ENCODE measurements at places on chromosomes 16 and 17.
A peak's percentile ranks its signal among the peaks of the same experiment; 100 is the strongest.

DNA sequence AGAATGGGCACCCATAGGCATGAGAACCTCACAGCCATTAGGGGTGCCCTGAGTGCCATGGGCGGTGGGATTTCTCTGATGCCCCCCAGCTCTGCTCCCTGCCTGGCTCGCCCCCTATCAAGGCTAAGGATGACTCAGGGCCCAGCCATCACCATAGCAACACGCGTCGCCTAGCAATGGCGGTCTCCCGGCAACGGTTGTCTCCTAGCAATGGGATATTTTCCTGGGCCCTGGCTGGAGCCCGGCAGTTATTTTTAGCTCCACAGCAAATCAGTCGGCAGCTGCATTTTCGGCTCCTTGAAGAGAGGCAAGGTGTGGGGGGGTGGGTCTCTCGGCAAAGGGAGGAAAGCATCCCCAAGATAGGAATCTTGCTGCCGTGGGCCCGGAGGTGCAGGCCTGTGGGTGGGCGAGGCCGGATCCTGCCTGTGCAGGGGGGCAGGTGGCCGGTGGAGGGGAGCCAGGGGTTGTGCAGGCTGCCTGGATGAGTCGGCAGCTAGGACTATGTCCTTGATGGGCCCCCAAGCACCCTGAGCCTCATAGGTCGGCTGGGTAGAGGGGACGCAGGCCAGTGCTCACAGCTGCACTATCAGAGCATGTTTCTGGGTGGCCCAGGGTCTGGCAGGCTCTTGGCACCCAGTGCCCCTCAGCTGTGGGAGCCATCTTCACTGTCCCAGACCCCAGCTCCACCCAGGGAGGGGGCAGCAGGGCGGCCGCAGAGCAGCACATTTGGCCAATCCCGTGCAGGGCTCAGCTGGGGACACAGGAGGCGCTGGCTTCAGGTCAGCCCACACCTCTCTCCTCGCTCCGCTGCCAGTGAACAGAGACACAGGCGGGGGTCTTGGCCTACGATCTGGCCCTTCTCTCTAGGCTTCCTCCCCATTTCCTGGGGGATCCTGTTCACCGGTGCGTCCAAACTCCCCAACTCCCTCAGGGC lies 4.2 kb upstream of the FBXL16 start:
- DNase-seq, result peak; percentile 92

DNA sequence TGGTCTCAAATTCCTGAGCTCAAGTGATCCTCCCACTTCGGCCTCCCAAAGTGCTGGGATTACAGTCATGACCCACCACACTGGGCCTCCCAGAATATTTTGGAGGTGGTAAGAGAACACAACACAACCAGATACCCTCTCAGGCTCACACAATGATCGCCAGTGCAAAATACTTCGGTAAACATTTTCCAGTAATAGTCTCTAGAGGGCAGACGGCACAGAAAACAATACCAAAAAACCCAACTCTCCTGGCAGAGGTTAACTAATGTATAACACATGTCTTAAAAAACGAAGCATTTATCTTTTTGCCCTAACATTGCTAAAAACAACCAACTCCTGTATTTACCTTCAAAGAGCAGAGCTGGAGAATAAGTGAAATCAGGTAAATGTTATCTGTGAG lies 10.5 kb downstream of the NUFIP2 start:
- DNase-seq, result no peak

DNA sequence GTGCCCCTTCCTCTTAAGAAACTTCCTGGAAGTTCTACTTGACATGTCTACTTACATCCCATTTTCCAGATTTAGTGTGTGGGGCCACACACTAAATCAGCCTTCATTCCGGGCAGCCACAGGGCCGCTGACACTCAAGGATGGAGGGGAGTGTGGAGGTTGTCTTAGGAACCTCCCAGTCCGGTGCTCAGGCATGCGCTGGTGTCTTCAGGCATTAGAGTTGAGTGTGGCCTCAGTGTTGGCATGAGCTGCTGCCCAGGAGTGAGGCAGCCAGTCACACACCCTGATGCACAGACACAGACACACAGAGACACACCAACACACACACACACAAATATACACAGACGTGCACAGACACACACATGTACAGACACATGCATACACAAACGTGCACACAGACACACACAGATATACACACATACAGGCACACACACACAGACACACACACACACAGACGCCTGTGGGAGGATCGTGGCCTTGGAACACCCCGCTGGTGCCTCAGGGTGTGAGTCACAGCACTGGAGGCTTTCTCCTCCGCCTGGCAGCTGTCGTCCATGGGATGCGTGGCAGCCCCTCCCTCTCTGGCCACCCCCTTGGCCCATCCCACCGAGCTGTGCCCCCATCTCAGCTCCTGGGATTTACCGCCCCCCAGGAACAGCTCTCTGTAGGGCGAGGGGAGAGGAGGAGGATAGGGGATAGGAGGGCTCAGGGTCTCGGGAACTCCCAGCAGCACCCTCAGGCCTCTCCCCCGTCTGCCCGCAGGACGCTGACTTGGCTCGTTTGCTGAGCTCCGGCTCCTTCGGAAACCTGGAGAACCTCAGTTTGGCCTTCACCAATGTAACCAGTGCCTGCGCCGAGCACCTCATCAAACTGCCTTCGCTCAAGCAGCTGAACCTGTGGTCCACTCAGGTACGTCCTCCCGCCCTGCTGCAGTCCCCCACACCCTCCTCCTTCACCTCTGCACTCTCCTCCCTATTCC lies 75.6 kb upstream of the PLCG2 start:
- DNase-seq, result peak; percentile 91

DNA sequence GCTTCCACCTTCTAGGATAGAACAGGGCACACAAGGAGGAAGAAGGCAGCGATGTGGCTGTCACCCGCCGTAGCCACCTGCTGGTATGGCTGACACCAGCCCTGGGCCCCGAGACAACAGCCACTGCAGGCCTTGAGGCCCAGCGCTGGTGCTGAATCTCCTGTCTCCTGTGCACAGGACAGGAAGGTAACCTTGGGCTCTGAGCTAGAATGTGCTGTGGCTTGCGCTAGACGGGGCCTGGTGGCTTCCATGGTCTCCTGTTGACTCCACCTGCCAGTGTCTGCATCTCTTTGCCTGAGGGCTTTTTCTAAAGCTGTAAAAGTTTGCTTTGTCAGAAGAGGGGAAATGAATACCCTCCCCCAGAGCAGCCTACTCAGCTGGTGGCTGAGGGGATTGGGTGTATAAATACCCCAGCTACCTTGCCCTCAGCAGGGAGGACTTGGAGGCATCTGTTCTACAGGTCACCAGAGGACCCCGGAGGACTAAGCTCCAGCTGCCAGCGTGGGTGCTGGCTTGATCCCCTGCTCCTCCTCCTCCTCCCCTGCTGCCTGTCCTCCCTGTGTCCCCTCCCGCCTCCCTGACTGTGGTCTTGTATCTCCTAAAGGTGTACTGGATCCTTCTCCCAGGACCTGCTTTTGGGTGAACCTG lies 76.1 kb upstream of the SDK2 start:
- DNase-seq, result no peak

DNA sequence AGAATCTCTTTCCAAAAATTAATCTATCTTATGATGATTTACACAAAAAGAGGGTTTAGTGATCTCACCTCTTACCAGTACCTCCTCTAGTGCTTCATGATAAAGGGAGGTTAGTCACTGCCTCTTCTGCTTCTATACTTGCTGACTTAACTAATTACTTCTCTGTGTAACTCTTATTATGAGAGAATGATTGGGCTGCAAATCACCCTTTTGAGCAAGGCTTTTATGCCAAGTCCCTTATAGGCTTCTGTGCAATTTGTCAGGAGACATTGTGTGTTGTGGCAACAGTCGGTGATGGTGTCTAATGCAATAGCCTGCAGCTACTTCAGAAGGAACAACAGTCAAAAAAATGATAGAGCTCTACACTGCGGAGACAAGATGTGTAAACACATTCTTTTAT lies 1568.1 kb upstream of the GOT2 start:
- no peak for DNase-seq

GRCh38 chr17:7837408-7838088 lies 3.5 kb downstream of the KDM6B start:
- DNase-seq, result no peak

DNA sequence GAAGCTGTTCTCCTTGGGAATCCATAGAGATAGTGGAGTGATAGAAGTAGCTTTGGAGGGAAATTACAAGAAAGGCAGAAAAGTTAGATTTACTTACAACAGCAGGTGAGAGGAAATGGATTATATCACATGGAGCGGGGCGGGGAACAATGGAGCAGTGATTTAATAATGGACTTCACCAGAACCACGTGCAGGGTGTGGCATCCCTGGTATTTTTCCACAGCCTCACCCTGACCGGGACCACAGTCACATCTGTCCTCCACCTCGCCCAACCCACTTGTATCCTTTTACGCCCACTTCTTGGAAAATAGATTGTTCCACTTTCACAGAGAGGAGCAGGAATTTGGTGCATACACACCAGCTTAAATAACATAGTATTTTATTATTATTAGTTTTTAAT lies 15.9 kb upstream of the CYB5B start:
- DNase-seq, result no peak

- no peak for DNase-seq
Observed at GRCh38 chr17:55432358-55433028, 10.9 kb upstream of the MMD start.

- peak; percentile 51 for DNase-seq
Observed at GRCh38 chr16:73163238-73163815, 115.4 kb upstream of the ZFHX3 start.

DNA sequence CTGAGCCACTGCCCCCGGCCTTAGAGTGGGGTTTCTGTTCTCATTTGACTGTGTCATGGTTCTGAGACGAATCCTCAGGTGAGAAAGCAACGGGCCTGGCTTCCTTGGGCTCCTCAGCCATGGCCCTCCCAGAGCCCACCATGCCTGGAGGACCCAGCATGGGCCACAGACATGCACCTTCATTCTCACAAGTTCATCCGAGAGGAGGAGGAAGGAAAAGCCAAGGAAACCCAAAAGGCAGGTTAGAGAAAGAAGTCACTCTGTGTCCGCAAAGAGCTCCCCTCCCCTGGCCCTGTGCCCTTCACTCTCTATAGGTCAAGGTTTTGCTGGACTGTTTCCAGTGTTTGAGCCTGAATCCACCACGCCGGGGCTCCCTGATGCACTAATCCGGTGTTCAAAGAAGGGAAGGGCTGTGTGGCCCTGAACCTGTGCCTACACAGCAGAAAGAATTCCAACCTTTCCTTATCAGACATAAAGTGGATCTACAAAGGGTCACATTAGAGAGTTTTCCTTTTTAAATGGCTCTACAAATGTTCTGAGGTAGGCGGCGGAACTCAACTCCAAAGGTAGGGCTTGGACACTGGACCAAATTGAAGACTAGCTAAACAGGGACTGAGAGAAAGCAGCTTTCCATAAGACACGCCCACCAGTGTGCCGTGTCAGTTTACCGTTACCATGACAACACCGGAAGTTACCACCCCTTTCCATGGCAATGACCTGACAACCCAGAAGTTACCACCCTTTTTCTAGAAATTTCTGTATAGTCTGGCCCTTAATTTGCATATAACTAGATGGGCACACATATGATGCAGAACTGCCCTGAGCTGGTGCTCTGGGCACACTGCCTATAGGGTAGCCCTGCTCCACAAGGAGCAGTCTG lies 15.9 kb upstream of the PECAM1 start:
- DNase-seq, result peak; percentile 65

- no peak for DNase-seq
Observed at GRCh38 chr16:23424292-23424958, 28.6 kb downstream of the COG7 start.
